ENCODE measurements at places on chromosomes 13 and 19.

GRCh38 chr19:10752237-10752912 is 34.5 kb downstream of the DNM2 start:
- no peak for DNase-seq

DNA sequence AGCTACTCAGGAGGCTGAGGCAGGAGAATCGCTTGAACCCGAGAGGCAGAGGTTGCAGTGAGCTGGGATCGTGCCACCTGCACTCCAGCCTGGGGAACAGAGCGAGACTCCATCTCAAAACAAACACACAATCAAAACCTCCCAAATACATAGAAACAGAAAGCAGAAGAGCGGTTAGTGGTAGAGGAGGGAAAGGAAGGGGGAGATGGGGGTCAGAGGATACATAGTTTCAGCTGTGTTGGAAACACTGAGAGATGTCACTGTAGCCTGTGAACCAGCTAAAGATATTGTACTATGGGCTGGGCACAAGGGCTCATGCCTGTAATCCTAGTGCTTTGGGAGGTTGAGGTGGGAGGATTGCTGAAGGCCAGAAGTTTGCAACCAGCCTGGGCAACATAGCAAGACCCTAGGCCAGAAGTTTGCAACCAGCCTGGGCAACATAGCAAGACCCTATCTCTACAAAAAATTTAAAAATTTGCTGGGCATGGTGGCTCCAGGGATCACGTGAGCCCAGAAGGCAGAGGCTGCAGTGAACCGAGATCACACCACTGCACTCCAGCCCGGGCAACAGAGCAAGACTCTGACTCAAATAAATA is 49.9 kb downstream of the GNG7 start:
- DNase-seq, result no peak

DNA sequence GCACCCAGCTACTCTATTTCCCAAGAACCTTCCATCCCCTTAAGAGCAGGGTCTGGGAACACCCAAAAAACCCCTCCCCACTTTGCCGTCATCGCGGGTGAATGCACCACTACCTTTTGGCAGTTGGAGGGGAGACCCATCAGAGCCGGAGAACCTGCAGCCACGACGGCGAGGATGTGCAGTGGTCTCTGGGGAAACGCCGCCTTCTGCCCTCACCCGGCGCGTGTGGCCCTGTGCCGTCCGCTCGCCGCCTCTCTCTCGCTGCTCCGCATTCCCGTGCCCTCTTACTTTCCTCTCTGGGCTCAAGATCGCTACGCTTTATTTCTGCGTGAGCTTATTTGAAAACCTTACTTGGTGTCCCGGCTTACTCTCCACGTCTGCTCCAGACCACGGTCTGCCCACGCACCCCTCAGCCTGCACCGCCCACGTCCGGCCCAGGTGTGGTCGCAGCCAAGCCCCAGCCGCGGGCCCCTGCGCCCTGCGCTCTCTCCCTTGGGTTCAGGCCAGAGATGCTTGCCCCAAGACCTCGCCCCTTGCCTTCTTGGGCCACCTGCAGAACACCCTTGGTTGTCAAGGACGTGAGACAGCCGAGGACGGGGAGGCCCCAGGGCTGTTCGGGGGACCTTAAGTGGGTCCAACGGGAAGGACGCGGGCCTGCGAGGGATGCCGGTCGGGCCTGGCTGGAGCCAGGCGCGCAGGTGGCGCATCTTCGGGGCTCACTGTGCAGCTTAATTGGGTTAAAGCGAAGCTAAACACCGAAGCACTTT is 2.0 kb upstream of the MAB21L1 start:
- no peak for DNase-seq

DNA sequence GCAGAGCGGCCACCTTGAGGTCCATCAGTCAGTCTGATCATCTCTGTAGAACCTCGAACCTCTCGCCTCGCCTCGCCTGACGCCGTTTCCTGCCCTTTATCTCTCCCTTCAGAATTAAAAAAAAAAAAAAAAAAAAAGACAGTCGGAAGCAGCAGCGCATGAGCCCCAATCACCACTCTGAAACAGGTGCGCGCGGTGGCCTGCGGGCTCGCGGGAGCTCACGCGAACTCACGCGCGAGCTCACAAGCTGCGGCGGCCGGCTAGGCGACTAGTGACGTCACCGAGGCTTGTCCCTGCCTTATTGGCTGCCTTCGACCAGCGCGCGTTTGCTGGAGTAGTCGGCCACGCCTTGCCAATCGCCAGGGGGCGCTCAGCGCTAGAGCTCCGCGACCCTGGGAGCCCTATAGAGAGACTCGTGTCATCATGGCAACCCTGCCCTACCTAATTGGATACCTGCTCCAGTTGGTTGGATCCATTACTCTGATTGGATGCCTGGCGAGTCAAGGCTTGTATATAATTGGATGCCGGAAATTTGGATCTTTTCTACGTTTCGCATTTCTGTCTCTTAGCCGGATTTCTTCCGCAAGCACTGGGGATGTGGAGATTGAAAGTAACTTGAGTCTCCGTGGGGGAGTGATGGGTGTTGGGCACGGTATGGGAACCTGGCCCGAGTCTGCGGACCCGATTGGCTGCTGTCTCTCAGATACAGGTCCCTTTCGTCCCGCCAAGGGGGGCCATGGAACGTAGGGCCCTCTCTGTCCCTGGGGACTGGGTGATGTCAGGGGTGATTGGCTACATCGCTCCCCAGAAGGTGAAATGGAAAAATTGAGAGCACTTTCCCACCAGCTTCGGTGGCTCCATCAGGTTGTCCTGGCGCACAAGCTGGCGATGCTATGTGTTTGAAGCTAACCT is 31.6 kb downstream of the SYT3 start:
- peak; percentile 74 for DNase-seq

- no peak for DNase-seq
Measured at GRCh38 chr13:64767054-64767453, 2463.1 kb downstream of the PCDH9 start.

DNA sequence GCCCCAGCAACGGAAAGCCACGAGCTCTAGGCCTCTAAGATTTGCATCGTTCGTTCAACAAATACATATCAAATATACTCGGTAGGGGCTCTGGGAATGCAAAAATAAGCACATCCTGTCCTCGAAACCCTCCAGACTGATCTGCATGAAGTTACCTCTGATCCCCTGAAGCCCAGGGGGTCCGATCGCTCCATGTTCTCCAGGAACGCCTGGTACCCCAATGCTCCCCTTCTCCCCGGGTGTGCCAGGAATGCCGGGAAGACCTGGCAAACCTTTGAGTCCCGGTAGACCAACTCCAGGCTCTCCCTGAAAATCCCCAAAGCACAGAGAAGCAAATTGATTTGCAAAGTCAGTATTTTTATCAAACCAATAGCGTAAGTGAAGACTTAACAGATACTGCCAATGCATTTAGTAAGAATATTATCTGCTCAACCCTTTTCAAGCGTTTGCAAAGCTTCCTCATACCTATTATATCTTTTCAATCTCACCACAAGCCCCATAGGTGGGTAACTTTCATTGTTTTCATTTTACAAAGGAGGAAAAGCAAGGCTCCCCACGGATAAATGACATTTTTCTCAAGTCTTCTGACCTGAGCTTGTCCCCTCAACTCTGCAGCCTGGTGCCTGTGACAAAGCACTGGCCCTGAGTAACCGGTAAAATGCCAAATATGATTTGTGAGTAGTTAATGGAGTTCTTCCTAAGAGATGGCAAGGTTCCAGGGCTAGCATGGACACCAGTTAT is 127.7 kb downstream of the COL4A1 start:
- no peak for DNase-seq

- DNase-seq, result no peak
Measured at GRCh38 chr13:25190256-25190655, 18.2 kb upstream of the AMER2 start.

- no peak for DNase-seq
Measured at GRCh38 chr19:55655648-55656040, 809 bp downstream of the U2AF2 start.

DNA sequence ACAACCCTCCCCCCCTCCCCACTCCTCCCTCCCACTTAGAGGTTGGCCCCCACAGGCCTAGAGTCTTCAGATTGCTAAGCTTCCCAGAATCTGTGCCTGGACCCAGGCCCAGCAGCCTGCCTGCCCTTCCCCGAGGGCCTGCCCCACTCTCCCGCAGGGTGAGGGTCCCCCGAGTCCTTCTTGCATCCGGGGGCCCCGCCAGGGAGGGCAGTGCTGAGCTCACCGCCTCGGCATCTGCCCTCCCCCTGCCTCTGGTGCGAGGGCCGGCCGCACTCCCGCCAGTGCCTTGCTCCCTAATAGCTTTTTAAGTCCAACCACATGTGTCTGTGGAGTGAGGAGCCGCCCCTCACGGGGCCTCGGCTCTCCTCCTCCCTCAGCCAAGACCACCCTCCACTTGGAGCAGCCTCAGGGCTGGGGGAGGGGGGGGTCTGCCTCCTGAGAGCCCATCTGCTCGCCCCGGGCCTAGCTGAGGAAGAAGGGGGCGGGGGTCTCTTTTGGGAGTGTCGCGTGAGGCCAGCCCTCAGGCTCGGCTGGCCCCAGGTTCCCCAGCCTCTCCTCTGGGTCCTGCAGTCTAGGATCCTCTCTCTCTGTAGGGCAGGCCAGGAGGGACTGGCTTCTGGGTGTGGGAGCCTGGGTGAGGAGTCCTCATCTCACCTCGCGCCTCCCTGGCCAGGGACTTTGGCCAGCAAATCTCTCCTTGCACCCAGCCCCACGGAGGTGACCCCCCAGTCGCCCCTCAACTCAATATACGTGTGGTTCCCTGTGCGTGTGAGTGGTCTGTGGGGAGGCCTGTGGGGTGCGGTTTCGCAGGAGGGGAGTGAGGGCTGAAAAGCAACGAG is 47.2 kb downstream of the LYL1 start:
- DNase-seq, result no peak

- no peak for DNase-seq
Measured at GRCh38 chr19:46133101-46133627, 8.7 kb upstream of the IGFL3 start.

- no peak for DNase-seq
Measured at GRCh38 chr13:20822406-20822805, 48.6 kb upstream of the EEF1AKMT1 start.

GRCh38 chr13:92677571-92677970 is 549.0 kb upstream of the GPC6 start:
- no peak for DNase-seq

DNA sequence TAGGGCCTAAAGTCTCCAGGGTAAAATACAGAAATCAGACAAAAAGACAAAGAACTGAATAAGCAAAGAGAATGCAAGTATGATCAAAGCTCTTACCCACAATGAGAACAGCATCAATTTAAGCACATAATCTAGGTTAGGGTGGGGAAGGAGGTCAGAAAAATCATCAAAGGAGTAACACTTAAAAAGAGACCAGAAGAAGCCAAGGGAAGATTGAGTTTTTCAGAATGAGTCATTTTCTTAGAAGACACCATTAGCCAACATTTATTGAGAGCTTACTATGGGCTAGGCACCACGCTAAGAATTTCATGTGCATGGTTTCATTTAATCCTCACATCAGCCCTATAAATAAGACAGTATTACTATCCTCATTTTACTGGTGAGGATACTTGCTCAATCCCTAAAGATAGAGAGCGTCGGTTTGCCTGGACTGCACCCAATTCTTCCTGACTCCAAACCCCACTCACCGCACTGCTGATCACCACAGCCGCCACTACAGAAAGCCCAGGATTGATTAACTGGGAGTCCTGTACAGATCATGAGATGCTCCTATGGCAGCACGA is 1.7 kb upstream of the SHISA2 start:
- DNase-seq, result no peak

GRCh38 chr13:41006978-41007743 is 12.0 kb downstream of the ELF1 start:
- no peak for DNase-seq

DNA sequence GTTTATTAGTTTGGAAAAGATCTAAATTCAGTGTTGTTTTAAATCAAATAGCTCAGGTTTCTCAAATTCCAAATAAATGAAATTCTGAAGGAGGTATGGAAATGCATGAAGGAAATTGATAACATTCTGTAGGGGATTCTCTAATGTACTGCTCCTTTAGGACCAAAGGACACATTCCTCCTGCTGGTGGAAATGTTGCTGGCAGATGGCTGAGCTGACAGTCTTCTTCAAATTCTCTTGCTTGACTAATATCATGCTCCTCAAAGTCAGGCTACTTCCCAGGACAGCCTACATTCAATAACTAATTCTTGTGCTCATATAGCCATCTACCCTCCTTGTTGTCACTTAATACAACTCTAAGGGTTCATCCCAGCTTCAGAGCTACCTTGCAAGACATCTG is 1118.5 kb downstream of the PCDH9 start:
- no peak for DNase-seq

- DNase-seq, result no peak
Measured at GRCh38 chr19:47510516-47511127, 4.2 kb downstream of the NAPA start.

GRCh38 chr19:17268754-17269153 is 1.5 kb downstream of the BABAM1 start:
- no peak for DNase-seq

DNA sequence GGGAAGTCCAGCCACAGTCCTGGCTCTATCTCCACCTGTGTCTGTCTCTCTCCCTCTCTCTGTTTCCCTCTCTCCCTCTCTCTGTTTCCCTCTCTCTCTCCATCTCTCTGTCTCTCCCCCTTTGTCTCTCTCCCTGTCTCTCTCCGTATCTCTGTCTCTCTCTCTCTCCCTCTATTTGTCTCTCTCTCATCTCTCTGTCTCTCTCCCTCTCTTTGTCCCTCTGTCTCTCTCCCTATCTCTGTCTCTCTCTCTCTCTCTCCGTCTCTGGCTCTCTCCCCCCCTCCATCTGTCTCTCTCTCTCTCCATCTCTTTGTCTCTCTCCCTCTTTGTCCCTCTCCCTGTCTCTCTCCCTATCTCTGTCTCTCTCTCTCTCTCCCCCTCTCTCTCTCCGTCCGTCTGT is 39.5 kb upstream of the C13orf46 start:
- DNase-seq, result no peak

DNA sequence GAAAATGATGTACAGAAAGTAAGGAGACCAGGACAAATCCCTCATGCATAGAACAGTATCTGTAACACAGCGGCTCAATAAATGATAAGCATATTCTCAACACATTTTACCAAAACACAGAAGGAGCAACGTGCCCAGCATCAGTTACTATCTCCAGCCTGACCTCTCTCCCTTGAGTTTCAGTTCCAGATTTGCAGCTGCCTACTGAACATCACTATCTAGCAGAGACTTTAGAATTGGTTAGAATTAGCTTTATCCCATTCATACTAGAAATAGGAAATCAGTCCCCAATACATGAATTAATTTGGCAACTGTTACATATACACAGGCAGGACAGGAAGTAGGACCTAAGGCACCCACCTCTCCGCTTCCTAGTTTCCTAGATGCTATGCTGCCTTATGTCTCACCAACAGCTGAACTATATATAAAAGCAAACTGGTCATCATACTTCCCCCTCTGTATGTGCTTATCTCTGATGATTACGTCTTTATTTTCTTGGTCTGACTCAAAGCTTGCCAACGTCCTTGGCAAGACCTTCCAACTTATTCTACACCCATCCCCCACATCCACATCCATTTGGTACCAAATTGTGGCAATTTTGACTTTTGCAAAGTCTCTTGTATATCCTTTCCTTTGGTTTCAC is 61.1 kb downstream of the SACS start:
- DNase-seq, result no peak

GRCh38 chr19:44757057-44757734 is 8.7 kb downstream of the BCL3 start:
- no peak for DNase-seq

DNA sequence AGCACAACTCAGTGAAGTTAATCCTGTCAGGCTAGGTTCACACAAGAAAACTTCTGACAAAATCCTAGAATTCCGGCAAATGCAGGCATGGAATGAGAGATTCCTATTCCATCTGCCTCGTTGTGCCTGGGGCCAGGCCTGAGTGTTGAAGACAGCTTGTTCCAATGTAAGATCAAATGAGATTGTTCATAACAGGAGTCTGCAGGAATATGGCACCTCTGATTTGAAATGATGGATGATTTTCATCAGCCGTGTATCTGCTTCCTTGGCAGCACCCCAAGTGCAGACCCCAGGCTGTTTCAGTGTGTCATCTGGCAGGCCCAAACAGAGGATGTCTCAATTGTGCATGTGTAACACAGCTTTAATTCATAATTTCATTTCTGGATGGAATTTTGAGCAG is 35.3 kb upstream of the SACS start:
- DNase-seq, result no peak

Data from left renal cortex interstitium (tissue), 4 donors.